Stimulated activated CD8-positive, alpha-beta memory T cell treated with anti-CD3 and anti-CD28 coated beads, Interleukin-7, amount 100 ng/mL, for 1 hour (primary cell): ENCODE measurements at places on chromosomes 5 and 9.

GRCh38 chr5:518721-519120 lies 5.5 kb downstream of the SLC9A3 start:
- no peak for DNase-seq

DNA sequence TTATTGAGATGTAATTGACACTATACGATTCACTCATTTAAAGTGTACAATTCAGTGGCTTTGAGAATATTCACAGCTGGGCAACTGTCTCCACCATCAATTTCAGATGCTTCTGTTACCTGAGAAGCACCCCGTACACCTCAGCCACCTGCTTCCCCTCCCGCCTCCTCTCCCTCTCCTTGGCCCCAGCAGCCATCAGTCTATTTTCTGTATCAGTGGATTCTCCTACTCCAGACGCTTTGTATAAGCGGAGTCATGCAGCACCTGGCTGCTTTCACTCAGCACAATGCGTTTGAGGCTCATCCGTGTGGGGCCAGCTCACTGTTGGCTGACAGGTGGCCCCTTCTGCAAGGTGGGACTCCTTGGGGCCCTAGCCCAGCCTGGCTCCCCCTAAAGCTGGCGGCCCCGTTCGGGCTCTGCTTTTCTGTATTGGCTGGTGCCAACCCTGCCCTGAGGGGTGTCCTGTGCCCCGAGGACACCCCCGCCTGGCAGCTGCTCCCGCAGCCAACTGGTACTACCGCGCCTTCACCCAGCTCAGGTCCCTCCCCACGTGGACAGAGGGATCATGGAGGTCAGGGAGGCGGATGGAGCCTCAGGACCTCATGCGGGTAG lies 124.4 kb upstream of the COL5A1 start:
- DNase-seq = no peak

- no peak for DNase-seq
Measured at GRCh38 chr9:130499804-130500263, 55.1 kb downstream of the ASS1 start.

DNA sequence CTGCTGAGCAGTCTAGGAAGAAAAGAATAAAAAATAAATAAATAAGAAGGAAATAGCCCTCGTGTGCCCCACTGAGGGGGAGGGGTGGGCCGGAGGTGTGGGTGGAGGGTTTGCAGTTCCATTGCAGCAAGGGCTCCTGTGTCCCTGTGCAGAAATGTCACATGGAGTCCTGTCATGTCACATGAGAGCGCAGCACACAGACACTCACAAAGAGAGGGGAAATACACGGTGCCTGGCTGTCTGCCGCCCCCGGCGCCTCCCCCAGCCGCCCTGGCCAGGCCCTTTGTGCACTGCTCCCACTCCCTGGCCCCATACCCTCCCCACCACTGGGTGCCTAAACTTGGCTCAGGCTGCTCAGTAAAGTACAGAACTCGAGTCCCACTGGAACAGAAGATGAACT lies 55.6 kb upstream of the SPTLC1 start:
- no peak for DNase-seq

DNA sequence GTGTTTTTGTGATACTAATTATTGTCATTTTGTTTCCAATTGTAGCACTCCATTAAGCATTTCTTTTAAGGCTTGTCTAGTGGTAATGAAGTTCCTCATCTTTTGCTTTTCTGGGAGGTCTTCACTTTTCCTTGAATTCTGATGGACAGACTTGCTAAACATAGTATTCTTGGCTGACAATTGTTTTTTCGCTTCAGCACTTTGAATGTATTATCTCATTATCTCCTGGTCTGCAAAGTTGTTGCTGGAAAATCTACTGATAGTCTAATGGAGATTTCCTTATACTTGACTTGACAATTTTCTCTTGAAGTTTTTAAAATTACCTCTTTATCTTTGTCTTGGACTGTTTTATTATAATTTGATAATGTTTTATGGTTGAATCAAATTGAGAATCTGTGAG lies 147.5 kb downstream of the FAM174A start:
- no peak for DNase-seq

DNA sequence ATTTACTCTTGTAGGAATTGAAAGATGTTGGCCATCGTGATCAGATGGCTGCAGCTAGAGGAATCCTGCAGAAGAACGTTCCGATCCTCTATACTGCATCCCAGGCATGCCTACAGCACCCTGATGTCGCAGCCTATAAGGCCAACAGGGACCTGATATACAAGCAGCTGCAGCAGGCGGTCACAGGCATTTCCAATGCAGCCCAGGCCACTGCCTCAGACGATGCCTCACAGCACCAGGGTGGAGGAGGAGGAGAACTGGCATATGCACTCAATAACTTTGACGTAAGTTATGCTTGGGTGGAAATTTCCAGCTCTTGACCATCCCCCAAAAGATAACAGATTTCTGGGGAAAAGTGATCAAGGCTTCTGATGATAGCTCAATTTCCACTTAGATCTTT lies 50.6 kb downstream of the LRRTM2 start:
- DNase-seq = no peak

DNA sequence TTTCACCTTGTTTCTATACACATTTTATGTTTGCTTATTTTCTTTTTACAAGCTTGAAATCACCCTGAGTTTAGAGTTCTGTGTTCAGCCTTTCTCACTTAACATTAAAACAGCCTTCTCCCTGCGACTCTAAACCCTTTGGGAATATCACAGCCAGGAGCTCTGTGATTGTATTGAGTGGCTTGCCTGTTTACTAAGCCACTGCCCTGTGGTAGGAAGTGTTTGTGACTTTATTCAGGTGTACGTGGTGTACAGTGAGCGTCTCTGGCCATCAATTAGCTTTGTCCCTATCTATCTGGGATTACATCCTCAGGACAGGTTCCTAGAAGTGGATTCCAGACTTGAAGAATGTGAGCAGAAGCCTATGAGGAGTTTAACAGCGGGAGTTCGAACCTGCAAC lies 11.0 kb upstream of the NEURL1B start:
- DNase-seq = no peak

GRCh38 chr5:161311146-161311708 lies 235.3 kb downstream of the GABRB2 start:
- DNase-seq = no peak

DNA sequence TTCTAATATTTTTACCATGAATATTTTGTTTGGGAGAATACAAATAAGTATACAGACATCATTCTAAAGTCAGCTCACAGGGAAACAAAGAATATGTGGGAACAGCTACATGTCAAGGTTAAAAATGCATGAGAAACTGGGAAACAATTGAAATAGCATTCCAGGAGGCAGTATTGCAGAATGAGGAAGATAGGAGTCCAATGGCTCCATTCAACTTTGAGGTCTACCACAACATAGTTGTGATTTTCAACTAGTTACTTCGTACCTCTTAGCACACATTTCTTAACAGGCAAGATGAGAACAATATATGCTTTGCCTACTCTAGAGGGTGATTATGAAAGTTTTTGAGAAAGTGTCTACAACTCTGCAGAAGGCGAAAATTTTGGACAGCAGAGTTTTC lies 35.2 kb upstream of the CAST start:
- no peak for DNase-seq

DNA sequence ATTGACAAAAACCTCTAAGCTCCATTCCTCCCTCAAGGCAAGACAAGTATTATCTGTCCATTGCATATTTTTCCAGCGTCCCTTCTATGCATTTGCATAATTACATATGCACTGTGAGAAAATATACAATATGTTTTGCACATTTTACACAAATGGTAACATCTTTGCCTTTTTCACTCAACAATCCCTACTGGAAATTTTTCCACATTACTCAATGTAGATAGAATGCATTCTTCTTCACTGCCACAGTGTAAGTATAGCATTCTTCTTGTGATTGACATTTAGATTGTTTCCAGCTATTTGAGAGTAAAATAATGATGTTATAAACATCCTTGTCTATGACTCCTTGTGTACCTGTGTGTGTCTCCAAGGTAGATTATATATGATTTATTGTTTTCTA lies 205.0 kb downstream of the SLIT3 start:
- no peak for DNase-seq

- DNase-seq = no peak
Measured at GRCh38 chr5:30539004-30539634, 654.4 kb upstream of the CDH6 start.

GRCh38 chr9:127756233-127756632 lies 21.1 kb upstream of the TOR2A start:
- no peak for DNase-seq
